Stomach (tissue), 19 donors: ENCODE measurements at places on chromosomes 12 and 14. TPM values are rescaled to one million over a fixed set of nuclear protein-coding genes. Genes with fewer than 3 reads are reported as not detected.
A peak's percentile ranks its signal among the peaks of the same experiment; 100 is the strongest.

- H3K36me3 ChIP-seq: no peaks in the 10 kb centered on the region
- H3K4me3 ChIP-seq: no peak overlapping the region
- peaks cover 84% of the 10 kb centered on the region for H3K4me1 ChIP-seq
- no peaks in the 10 kb centered on the region for H3K27me3 ChIP-seq
- DNase-seq: no peak
Observed at GRCh38 chr12:70247653-70248199, 4.5 kb downstream of the CNOT2 start.

DNA sequence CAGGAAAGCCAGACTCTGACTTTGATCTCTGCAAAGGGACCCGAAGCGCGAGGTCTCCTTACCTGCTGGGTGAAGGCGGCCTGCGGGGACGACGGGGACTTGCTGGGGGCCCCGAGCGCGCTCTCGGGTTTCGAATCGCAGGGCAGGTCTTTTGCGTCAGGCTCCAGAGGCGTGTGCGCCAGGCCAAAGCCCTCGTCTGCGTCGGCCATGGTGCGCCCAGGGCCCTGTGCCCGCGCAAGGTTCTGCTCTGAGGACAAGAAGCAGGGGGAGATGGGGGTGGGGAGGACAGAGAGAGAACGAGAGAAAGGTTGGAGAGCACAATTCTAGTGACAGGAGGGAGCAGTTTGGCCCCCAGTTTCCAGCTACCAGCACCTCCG lies 2.3 kb downstream of the TBX5 start:
- no peak overlapping the region for H3K27ac ChIP-seq
- H3K36me3 ChIP-seq: no peaks in the 10 kb centered on the region
- H3K4me3 ChIP-seq: no peak overlapping the region
- H3K4me1 ChIP-seq: peaks cover 24% of the 10 kb centered on the region
- H3K27me3 ChIP-seq: peaks cover 98% of the 10 kb centered on the region

DNA sequence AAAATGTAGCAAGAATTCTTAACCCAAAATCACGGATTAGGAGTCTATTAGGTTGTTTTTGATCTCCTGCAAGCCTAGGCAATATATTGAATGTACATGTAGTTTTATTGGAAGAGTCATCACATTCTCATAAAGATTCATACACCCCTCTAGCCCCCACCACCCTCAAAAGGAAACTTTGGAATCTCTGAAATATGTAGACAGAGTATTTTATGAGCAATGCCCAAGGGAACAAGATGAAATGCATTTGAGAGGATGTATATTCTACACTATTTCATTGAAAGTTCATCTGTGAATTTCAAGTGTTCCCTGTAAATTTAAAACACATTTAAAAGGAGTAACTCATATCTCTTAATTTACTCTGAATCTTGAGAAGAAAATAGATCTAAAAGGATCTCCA lies 103.7 kb downstream of the SYT1 start:
- H3K27ac ChIP-seq: no peak overlapping the region
- H3K27me3 ChIP-seq: no peaks in the 10 kb centered on the region
- H3K36me3 ChIP-seq: no peaks in the 10 kb centered on the region
- no peak for DNase-seq
- H3K4me3 ChIP-seq: no peak overlapping the region
- no peaks in the 10 kb centered on the region for H3K4me1 ChIP-seq

HPD gene
- total RNA-seq: 0.73 TPM

LMNTD1 gene
- total RNA-seq: not detected

ASCL1 gene
- not detected for total RNA-seq

CLEC9A gene
- total RNA-seq: not detected

- H3K36me3 ChIP-seq: no peaks in the 10 kb centered on the region
- no peak for DNase-seq
- no peak overlapping the region for H3K27ac ChIP-seq
- H3K4me1 ChIP-seq: no peaks in the 10 kb centered on the region
Observed at GRCh38 chr14:99057576-99058083, 214.4 kb downstream of the BCL11B start.

GRCh38 chr12:49057888-49058287 lies 2.7 kb downstream of the KMT2D start:
- peak overlapping the region; percentile 99 for H3K4me3 ChIP-seq
- peak overlapping the region; percentile 95 for H3K27ac ChIP-seq
- peaks cover 66% of the 10 kb centered on the region for H3K4me1 ChIP-seq

DNA sequence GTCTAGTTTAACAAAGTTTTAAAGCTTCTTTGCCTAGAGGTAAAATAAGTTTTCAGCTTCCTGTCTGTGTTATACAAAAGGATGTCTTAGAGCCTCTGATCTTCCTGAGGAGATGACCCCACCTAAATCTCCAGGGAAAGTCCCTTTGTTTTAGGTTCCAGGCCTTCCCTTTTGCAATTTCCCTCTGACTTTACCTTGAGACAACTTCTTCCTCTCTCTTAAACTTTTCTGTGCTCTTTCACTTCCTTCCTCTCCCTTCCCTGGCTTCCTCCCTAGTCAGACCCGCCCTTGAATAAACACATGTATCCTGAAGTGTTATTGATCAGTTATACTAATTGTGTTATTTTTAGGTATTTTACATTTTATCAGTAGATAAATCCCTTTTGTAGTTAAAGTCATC lies 134.8 kb downstream of the DYRK2 start:
- H3K36me3 ChIP-seq: no peaks in the 10 kb centered on the region
- no peaks in the 10 kb centered on the region for H3K4me1 ChIP-seq
- no peak overlapping the region for H3K4me3 ChIP-seq

- no peaks in the 10 kb centered on the region for H3K27me3 ChIP-seq
- H3K4me3 ChIP-seq: no peak overlapping the region
- DNase-seq: no peak
- H3K4me1 ChIP-seq: no peaks in the 10 kb centered on the region
Observed at GRCh38 chr12:61365001-61365400, 895.2 kb upstream of the USP15 start.

DNA sequence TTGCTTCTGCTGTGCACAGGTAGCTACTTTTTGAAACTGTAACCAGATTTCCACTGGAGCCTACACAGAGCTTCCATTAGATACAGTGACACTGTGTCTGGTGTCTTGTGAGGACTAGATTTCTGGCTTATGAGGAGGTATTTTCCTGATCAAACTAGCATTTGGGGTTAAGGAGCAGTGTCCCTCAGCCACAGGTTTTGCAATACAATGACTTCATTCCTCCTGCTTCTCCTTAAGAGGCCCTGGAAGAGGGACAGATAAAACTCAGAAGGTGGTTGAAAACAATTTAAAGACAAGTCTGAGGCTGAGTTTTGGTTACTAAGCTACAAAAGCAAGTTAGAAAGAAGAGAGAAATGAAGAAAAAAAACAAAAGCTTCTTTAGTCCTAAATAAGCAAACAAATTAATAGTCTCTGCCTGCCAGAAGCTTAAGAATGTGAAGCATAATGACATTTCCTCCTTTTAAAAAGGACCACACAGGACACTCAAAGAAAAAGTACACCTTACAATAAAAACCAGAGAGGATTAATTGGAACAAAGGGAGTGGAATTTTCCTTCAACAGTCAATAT lies 53.0 kb downstream of the PKP2 start:
- H3K4me3 ChIP-seq: no peak overlapping the region
- H3K4me1 ChIP-seq: no peaks in the 10 kb centered on the region
- peaks cover 20% of the 10 kb centered on the region for H3K36me3 ChIP-seq
